ENCODE measurements at places on chromosomes 16 and 17. TPM values are rescaled to one million over a fixed set of nuclear protein-coding genes. Genes with fewer than 3 reads are reported as not detected.

DNA sequence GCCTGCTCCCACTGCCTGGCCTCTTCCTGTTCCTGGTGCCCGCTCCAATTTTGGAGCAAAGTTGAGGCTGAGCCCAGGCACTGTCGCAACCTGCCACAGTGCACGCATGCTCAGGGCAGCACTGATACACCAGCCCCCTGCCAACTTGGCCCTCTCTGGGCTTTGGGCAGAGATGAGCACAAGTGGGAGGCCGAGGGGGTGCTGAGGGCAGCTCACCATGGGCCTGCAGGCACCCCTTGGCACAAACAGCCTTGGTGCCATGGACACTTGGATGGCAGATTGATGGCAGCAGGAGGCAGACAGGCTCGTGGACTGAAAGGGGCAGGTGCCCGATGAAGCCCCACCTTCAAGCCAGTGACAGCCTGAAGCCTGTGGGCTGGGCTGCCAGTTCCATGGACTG lies 42.9 kb downstream of the PIGL start:
- no peak for DNase-seq

GRCh38 chr17:6800422-6801027 lies 24.5 kb downstream of the FBXO39 start:
- DNase-seq: no peak

CCL14 gene
- total RNA-seq: not detected

CNGB1 gene
- not detected for total RNA-seq

GRCh38 chr16:85968041-85968920 lies 69.3 kb downstream of the IRF8 start:
- no peak for DNase-seq

GRCh38 chr16:27729516-27730304 lies 179.8 kb downstream of the KATNIP start:
- DNase-seq: no peak

SLC43A2 gene
- total RNA-seq: 16.6 TPM

GRCh38 chr17:80082403-80083135 lies 18.8 kb upstream of the GAA start:
- peak; percentile 85 for DNase-seq

TOM1L2 gene
- total RNA-seq: 16.4 TPM

GRCh38 chr17:48003417-48004151 lies 32.7 kb downstream of the CDK5RAP3 start:
- no peak for DNase-seq

DNA sequence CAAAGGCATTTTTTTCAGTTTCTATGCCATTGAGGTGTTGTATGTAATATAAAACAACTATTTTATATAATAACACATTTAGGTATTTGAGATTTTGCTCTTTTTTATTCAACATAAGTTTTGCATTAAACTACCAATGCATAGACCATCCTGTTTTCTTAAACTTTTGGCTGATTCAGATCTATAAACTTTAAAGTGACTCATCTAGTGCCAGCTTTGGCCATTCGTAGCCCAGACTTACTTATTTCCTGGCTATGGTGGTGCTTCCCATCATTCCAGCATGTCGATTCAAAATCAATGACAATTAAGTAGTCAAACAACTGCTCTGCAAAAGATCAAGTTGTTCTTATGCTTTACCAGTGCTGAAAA lies 3.1 kb downstream of the ERI2 start:
- no peak for DNase-seq

PLK1 gene
- total RNA-seq: 156 TPM

GRCh38 chr16:24855678-24856077 lies 9.9 kb downstream of the SLC5A11 start:
- DNase-seq: no peak

DNA sequence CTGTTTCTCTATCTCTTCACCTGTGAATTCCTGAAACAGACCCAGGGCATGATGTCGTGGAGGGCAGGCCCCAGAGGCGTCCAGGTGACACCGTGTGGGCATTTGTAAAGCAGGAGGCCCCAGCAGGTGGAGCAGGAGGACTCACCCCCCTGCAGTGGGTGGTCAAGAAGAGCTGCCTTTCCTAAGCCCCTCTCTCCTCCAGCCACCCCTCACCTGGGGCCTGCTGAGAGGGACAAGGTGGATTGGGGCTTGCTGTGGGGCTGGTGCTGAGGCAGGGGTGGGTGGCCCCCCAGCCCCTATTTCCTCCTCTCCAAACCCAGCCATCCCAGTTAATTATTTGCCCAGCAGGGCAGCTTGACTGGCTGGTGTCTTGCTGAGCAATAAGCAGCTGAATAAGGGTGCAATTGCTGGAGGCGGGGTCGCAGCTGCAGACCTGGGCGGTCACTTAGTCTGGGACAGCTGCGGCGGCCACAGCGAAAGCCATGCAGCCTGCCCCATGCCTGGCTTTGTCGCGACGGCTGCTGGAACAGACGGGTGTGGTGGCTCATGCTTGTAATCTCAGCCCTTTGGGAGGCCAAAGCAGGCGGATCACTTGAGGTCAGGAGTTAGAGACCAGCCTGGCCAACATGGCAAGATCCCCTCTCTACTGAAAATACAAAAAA lies 56.4 kb downstream of the JPH3 start:
- DNase-seq: no peak

KRT25 gene
- total RNA-seq: not detected

GRCh38 chr17:60493847-60494321 lies 32.2 kb downstream of the APPBP2 start:
- DNase-seq: no peak

- no peak for DNase-seq
Observed at GRCh38 chr17:17365476-17366110, 62.4 kb downstream of the NT5M start.

DNA sequence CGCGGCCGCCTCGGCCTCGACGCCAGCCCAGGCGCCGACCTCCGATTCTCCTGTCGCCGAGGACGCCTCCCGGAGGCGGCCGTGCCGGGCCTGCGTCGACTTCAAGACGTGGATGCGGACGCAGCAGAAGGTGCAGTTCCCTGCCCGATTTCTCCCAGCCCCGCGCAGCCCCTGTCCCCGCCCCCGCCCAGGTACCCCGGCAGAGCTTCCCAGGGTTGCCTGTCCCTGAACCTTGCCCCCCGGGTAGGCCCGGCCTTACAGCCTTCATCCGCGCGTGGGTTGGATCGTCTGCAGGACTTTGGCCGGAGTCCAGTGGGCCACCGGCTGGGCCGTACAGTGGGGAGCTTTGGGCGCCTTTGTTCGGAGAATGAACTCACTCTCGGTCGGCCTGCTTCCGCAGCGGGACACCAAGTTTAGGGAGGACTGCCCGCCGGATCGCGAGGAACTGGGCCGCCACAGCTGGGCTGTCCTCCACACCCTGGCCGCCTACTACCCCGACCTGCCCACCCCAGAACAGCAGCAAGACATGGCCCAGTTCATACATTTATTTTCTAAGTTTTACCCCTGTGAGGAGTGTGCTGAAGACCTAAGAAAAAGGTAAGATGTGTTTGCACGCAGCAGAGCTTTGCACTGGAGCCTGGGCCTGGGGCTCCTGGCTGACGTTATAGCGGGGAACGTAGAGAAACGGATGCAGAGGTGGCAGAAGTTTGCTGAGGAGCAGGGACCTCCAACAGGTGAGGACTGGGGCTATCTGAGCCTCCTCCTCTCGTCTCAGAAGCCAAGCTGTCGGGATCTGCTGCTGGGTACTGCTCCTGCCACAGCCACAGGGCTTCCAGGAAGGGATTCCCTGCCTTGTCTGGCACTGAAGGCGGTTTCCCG lies 593 bp downstream of the GFER start:
- DNase-seq: peak; percentile 19

CCL7 gene
- not detected for total RNA-seq

- DNase-seq: no peak
Observed at GRCh38 chr17:7720125-7720524, 2.6 kb downstream of the DNAH2 start.

SCARF1 gene
- 0.41 TPM for total RNA-seq

RHBDF1 gene
- 0.68 TPM for total RNA-seq

SDR42E1 gene
- 0.53 TPM for total RNA-seq

DNA sequence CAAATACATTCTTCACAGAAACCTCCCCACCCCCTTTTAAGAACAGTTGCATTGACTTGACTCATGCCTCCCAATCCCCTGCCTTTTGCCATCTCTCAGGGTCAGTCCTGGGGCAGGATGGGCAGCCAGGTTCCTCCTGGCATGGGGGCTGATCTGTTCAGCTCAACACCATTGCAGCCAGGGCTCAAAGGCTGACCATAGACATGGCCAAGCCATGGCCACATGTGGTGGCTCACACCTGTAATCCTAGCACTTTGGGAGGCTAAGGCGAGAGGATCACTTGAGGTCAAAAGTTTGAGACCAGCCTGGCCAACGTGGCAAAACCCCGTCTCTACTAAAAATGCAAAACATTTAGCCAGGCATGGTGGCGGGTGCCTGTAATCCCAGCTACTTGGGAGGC lies 14.1 kb downstream of the ATP2C2 start:
- no peak for DNase-seq

DNA sequence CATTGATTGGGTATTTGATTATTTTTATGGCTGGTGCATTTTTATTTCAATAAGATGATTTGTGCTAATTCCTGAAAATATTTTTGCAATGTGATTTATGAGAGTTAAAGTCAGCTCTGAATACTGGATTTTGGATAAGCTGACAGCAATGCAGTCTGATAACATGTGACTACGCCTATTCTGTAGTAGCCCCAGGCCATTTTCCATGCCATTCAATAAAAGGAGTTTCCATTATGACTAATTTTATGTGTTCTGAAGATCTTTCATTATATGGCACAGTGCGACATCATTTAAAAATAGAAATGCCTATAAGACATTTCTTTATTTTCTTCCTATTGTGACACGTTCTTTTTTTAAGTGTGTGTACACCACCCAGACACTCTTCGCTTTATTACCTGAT lies 46.3 kb downstream of the KCNJ2 start:
- DNase-seq: no peak

- no peak for DNase-seq
Observed at GRCh38 chr17:76702941-76703637, 7.7 kb downstream of the MXRA7 start.

DNA sequence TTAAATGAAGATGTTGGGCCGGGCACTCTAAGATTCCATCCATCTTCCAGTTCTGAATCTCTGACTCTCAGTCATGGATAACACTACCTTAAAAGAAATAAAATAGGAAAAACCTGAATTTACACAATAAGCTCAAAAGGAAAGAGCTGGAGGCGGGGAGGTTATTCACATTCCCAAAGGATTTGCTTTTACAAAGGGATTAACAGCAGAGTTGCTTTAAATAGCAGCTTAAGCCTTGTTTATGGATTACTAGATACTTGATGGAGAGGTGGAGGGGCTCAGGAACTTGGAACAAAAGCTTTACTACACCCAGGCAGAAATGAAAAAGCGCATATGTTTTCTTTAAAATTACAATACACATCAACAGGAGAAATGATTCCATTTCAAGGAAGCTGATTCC lies 84.5 kb downstream of the XYLT1 start:
- DNase-seq: no peak

DNA sequence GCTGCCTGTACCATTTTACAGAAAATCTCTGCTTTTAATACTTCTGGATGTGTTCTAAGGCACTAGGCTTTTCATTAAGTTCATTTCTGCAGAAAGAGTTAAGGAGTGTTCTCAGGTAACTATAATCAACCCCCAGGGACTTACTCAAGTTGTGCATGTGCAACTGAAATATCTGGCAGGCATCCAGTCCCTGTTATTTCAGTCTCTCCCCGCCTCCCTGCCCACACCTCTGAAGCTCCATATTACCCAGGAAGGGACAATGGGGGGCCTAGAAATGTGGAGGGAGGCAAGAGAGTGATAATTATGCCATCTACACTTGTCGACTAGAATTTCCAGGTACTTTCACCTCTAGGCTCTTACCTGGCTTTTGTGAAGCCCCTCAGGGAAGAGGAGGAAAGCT lies 432.2 kb downstream of the MAF start:
- no peak for DNase-seq

GNGT2 gene
- 32.6 TPM for total RNA-seq

GRCh38 chr17:73706428-73706827 lies 62.2 kb upstream of the SDK2 start:
- no peak for DNase-seq

RND2 gene
- total RNA-seq: 0.30 TPM

ELMO3 gene
- 7.6 TPM for total RNA-seq

RGS9 gene
- 22.2 TPM for total RNA-seq

GRCh38 chr17:7811251-7811650 lies 22.8 kb upstream of the KDM6B start:
- DNase-seq: no peak

GRCh38 chr16:31093132-31093703 lies 1.4 kb downstream of the VKORC1 start:
- DNase-seq: peak; percentile 59

ZNF18 gene
- total RNA-seq: 9.0 TPM

DNA sequence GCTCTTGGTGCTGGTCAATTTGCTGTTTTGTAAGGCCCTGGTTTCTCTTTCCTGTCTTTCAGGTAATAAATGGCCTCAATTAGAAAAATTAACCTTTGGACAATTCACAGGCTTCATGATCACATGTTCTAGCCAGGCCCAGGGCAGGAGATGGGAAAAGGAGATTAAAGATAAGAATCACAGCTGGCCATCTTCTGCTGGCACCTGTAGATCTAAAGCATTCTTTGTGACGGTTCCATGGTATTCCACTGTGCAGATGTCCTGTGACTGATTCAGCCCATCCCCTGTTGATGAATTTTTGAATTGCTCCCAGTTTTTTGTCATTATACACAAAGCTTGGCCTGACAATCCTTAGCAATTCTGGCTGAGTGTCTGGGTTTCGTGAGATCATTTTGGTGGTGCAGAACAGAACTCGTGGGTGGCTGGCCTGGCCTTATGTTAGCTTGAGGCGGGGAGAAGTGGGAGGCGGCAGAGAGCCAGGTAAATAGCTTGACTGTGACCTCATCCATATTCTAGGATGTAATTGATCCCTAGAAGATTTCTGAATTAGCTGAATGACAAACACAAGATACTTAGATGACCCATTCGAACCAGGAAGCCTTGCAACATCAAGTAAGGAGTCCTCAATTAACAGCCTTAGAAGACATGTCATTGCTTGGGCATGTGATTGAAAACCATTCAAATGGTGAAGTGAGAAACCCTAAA lies 14.1 kb downstream of the TMC5 start:
- no peak for DNase-seq

CA7 gene
- not detected for total RNA-seq

- no peak for DNase-seq
Observed at GRCh38 chr16:71217506-71217905, 13.0 kb downstream of the HYDIN start.

VMP1 gene
- total RNA-seq: 38.0 TPM

DNA sequence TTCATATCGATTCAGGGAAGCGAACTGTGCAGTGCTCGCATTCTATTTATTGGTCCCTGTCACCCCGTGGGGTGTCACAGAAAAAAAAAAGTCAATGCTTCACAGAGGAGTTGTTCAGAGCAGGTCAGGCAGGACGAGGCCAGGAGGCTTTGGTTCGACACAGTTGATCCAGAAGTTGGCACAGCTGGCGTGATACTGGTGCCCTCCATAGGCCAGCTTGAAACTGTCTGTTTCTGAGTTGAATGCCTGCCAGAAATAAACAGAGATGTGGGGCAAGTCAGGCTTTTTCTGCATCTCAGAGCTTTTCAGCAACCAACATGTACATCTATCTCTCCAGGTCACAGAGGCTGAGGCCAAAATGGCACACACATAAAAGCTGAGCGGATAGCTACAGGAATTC lies 29.1 kb downstream of the DUSP14 start:
- DNase-seq: no peak

Data from OCI-LY7 (cell line).